Central memory CD4-positive, alpha-beta T cell (primary cell): ENCODE measurements at places on chromosomes 3 and 15.

DNA sequence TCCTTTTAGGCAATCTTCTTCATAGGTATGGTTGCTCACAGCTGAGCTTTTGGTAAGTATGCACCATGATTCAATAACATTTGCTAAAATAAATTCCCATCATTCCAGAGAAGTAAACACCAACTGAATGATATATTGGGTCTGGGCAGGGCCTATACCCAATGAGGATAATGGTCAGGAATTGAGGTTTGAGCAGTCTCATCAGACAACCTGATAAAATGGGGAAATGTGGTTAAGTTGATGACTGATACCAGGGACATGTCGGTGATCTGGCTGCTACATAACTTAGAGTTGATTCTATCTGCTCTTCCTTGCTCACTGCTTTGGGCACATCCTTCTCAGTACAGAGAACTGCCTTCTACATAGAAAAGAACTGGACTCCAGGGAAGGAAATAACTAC, 92.9 kb downstream of the GPR156 start:
- no peak for DNase-seq

GRCh38 chr3:49880581-49881315, 11.0 kb upstream of the CAMKV start:
- DNase-seq = no peak

GRCh38 chr3:120780977-120781376, 38.4 kb downstream of the GTF2E1 start:
- no peak for DNase-seq

GRCh38 chr3:152738656-152739055, 96.3 kb upstream of the P2RY1 start:
- DNase-seq = no peak

- no peak for DNase-seq
These were observed 77.1 kb downstream of the BFSP2 start for GRCh38 chr3:133476971-133477375.

DNA sequence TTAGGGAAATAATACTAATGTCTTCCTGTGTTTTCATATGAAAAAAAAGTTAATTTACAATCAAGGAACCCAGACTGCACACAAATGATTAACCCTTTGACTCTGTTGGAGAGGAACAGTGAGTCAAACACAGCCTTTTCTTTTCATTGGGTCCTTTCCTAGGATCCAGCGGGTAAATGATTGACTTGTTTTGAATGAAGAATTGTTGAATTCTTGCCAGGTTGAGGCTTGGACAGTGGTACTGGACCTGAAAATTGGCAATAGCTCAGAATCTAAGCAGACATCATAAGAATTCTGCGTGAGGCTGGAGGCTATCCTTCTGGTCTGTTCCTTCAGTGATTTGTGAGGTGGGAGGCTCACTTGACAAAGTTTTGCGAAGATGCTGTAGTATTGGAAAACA, 143.0 kb downstream of the RYR3 start:
- DNase-seq = no peak

- DNase-seq = no peak
These were observed 37.6 kb upstream of the DUSP7 start for GRCh38 chr3:52093756-52094545.

DNA sequence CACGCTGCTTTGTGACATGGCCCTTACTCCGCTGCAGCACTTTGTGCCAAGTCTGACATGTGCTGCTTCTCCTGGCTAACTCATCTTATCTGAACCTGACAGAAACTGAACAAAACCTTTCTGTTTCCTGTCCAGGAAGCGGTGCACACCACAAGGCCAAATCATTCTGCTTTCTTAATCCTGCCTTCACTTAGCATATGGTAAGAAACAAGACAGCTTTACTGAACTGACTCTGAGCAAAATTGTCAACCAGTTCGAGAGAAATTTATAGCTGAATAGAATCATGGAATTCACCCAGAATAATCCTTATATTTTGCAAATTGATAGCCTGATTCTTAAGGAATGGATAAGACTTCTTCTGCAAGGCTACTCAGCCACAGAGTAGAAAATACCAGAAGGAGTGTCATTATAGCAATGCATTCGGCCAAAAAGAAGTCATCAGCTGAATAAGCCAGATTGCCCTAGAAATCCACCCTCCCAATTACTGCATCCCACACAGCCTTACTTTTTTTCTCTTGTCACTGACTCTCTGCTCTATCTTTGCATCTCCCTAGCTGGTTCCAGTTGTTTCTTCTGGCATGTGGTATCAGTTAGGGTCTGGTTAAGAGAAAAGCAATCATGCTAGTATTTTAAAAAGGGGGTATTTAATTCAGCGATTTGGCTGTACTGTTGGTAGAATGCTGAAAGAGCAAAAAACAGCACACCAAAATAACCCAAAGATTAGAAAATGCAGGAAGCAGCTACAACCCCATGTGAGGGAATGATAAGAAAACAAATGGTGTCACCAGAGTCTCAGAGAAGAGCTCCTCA, 41.6 kb upstream of the STRIT1 start:
- no peak for DNase-seq

DNA sequence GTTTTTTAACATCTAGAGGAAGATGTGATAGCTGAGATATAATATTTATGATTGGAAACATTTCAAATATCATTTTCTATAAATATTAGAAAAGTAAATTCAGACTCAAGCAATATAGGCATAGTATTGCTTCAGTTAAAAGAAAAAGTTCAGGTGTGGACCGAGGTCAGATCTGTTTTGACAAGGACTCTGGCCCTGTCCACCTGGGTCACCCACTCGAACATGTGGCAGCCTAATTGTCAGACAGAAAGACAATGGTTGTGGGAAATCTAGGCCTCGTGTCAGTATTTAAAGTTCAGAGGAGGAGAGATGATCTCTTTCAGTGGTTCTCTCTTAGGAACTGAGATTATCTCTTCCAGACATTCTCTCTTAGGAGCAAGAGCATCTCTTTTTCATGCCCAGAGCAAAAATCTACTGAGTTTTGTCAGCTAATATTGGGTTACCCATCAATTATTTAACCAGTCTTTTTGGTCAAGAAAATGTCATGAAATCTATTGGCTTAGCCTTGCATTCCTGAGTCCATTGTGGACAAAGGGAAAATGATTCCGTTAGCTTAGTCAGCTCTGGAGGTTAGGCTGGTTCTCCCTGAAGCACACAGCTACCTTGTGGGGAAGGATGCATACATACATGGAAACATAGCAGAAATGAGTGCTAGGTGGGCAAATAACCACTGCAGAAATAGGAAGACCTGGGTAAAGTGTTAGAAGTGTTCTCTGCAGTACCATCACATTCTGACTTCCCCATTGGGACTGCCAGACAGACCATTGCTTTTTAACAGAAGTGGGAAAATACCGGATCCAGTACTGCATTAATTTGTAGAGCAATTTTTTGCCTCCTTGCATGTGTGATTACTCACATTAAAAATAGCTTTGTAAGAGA, 343.3 kb downstream of the GRM7 start:
- no peak for DNase-seq

DNA sequence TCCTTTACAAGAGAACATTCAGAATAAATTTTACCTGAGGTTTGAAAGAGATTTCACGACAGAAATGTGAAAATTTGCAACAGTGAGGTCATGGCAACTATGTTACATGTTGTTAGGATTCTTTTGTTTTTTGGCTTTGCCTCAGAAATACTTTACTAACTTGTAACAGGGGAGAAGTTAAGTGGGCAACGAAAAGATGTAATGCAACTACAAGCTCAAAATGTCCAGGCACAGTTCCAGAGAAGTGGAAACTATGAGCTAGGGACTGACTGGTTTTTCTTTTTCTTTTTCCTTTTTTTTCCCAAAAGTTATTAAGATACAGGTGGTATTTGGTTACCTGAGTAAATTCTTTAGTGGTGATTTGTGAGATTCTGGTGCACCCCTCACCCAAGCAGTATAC, 111.5 kb upstream of the PPP2R3A start:
- no peak for DNase-seq

DNA sequence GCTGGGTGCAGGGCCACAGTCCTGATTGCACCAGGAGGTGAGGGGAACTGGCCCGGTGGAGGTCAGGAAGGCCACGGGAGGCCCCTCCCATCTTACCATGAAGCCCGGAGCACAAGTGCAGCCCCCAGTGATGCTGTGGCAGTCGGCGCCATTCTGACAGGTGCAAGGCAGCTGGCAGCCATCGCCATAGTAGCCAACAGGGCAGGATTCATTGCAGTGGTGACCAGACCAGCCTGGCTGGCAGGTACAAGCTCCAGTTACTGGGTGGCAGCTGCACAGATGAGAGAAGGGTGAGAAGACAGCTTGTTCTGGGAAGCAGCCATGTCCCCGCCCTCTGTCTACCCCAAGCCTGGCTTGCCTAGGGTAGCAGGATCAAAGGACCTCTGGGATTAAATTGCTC, 88.2 kb downstream of the RAB11A start:
- no peak for DNase-seq

DNA sequence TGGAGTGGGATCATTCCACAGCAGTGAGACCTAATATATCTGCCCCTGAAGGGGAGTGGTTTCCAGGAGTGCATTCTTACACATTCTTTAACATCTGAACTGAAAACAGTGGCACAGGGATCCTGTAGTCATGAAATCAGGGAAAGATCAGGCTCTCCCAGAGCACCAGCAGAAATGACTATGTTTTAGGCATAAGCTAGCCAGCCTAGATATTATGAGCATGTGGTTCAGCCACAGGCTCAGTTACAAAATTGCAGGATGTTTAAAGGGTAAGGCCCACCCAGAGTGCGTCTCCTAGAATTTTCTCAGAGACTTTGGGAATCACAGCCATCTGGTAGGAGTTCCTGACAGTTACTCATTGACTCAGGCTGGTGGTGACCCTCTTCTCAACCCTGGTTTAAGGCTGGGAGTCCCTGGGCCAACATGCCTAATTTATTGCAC, 20.9 kb downstream of the FSTL1 start:
- DNase-seq = no peak

DNA sequence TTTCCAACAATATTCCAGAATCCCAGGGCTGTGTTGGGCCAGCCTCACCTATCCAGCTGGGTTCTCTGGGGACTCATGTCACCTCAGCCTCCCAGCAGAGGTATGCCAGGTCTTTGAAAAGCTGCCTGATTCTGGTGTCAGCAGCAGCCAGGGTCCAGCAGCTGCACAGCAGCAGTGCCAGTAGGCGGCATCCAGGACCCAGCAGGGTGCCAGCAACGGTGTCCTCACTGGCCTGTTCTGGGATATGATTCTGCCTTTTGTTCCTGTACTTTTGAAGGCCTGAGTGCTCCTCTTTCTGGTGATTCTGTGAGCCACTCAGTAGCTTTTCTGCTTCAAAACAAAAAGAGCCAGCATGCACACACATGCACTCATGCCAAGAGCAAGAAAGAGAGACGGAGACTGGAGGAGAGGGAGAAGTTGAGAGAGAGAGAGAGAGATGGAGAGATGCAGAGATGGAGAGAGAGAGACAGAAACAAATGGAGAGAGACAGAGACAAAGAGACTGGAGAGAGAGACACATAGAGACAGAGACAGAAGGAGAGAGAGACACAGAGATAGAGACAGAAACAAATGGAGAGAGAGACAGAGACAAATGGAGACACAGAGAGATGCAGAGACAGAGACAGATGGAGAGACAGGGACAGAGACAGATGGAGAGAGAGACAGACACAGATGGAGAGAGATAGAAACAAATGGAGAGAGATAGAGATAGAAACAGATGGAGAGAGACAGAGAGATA, 205.7 kb downstream of the UACA start:
- no peak for DNase-seq

DNA sequence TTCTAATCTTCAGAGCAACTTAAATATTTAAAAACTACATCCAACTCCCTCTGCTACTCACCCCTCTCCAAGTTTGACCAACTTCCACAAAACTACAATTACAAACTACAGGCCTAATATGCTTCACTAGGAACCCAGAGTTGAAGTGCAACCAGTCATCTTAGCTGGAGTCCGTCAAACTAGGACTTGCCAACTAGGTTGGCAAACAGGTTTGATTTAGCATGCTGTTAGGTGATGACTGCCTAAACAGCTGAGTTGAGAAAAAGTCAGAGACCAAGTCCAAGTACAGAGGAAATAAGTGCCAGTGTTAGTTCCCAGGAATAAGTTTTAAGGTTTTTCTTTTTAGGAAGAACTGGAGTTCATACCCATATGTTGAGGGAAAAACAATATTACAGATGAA, 1109.0 kb downstream of the TUSC7 start:
- DNase-seq = no peak

GRCh38 chr3:107313711-107314110, 63.5 kb upstream of the CCDC54 start:
- no peak for DNase-seq

DNA sequence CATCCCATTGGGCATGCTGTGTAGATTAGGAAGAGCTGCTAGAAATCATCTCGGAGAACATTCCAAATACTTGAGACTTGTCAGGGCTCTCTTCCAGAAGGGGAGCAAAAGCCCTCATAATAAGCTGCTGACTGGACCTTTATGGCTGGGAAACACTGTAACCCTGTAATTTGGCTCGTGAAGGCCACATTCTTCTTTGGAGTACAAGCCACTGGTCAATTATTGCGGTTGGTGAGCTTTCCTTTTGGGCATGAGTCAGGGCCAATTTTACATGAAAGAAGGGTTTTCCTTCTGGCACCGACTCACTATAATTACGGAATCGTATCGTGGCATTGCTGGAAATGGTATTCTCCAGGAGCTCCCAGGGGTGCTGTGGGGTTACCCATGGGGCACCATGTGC, 434.5 kb upstream of the RGMA start:
- DNase-seq = no peak

- no peak for DNase-seq
These were observed 92.5 kb downstream of the UBE3A start for GRCh38 chr15:25346371-25346770.

DNA sequence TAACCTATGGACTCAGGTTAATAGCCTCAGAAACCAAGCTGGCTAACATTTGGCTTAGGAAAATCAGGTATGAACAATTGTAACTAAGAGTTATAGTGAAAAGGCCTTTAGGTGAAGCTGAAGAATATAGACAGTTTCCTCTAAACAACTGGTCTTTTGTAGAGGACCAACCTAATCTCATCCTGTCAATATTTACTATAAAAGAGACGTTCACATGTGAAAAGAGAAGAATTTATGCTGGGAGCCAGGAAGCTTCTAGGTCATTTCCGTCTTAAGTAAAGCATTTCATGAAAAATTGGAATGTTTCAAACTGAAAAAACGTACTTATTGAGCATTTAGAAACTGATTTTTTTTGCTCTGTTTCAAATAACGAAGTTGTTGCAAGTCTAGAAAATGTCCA, 764.3 kb upstream of the GOLIM4 start:
- DNase-seq = no peak

DNA sequence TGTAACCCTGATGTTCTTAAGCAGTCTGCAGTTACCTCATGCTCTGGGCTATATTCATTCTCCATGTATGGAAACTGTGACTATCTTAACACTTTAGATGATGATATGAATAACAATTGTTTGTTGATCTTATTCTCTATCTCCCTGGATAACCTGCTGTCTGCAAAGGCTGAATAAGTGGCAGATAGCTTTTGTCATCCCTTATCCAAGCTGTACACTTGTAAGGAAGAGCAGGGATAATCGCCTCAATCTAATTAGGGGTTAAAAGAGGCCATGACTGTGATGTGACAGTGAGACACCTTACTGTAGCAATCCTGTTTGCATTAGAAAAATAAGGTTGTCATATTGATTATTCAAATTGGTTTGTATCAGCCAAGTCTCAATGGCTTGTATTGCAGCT, 123.9 kb downstream of the RSRC1 start:
- no peak for DNase-seq

- no peak for DNase-seq
These were observed 21.7 kb downstream of the RPLP1 start for GRCh38 chr15:69474291-69474690.
